ENCODE measurements at places on chromosomes 2 and 18.

GRCh38 chr2:201956361-201956760, 77.3 kb upstream of the FZD7 start:
- DNase-seq: no peak

DNA sequence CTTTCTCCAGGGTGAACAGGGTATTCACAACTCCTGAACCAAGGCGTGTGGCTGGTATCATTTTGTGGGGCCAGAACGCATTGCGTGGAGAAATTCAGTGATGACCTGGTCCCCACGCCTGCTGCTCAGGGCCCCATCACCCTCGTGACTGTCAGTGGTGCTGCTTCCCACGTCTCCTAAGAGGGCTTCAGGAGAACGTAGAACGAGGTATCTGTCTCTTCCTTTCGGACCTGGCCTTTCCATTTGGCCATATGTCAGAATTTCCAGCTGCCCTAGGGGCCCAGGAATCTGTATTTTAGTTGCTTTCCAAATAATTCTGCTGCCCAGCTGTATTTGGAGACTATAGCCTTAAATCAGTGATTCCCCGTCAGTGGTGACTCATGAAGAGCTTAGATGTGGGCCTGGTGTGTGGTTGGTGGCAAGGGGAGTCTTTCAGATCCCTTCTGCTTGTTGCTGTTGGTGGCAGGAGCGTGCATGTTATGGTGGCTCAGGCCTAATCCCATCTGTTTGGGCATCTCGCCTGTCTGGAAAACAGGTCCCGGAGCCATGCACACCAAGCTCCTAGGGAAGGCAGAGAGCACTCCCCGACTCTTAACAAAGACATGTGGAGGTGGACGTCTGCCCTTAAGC, 56.4 kb downstream of the NPAS2 start:
- no peak for DNase-seq

DNA sequence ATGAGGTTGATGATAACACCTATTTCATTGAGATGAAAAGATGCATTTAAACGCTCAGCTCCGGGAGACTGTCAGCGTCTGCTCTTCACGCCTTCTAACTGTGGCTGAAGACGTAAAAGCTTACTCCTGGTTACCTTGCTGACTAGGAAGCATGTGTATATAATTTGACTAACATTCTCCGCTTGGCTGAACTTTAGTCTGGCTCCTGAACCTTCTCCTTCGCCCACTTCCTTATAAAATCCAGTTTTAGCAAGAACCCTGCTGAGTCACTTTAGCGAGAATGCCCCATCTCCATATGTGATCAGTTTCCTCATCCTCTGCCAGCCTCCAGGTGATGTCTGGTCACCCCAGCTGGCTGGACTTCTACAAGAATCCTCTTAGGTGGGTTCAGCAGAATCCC, 12.7 kb upstream of the CREG2 start:
- DNase-seq: no peak

GRCh38 chr2:86243950-86244733, 44.9 kb downstream of the MRPL35 start:
- no peak for DNase-seq

GRCh38 chr2:241986836-241987641, 117.5 kb downstream of the RTP5 start:
- DNase-seq: no peak

DNA sequence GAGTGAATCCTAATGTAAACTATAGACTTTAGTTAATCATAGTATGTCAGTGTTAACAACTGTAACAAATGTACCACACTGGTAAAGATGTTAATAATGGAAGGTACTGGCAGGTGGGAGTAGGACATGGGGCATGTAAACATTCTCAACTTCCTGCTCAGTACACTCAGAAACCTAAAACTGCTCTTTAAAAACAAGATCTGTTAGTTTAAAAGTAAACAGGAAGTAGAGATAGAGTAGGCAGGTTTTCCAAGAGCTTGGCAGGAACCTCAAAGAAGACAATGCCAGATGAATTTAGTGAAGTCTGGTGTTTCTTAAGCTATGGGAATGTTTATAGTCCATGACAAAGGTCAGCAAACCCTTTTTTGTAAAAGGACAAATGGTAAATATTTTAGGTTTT, 46.6 kb downstream of the CCDC138 start:
- DNase-seq: no peak

GRCh38 chr18:10093445-10093844, 179.6 kb downstream of the VAPA start:
- no peak for DNase-seq

DNA sequence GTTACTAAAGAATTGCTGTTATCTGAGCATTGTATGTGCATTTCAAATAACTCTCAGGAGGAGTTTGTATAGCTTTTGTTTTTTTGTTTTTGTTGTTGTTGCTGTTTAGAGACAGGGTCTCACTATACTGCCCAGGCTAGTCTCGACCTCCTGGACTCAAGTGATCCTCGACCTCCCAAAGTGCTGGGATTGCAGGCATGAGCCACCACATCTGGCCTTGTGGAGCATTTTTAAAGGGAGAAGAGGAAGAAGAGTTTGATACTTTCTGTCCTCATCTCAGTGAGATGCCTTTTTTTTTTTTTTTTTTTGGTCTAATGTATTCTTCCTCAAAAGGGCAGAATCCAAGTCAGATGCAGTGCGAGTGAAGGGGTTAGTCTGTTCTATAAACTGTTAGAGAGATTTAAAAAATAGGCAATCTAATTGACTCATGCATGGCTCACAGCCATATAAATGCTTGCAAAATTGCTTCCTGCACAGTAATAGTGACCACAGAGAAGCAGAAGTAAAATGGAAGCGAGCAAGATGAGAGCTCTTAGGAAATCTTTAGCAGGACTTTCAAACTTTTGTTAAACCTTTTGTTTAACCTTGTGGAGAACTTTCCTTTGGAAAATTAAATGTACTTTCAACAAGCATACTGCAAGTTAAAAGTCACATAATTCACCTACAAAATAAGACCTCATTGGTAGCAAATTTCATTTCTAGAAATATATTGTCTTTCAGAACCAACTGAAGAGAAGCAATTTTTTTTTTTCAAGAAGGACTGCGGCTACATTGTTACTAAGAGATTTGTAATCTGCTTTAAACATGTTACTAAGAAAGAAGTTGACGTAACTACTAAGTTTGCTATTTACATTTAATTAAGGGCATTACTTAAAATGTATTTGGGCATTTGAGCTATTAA, 52.3 kb upstream of the ROCK1 start:
- no peak for DNase-seq

DNA sequence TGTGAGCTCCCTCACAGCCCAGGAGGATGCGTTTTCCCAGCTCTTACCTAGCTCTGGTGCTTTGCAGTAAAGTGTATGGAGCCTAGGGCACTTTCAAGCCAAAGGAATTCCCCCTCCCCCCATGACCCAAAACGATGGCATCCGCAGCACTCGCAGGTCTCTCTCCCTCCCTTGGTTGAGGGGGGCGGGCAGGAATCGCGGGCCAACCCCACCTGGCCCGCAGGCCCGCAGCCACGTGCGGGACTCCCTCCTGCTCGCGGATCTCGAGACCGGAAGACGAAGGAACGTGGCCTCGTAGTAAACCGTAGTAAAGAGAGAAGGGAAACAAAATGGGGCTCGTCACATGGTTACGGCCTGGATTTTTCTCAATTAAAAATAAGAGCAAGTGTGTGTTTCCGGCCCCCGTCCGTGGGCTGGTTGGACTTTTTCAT, 8.5 kb downstream of the IRS1 start:
- peak; percentile 24 for DNase-seq

DNA sequence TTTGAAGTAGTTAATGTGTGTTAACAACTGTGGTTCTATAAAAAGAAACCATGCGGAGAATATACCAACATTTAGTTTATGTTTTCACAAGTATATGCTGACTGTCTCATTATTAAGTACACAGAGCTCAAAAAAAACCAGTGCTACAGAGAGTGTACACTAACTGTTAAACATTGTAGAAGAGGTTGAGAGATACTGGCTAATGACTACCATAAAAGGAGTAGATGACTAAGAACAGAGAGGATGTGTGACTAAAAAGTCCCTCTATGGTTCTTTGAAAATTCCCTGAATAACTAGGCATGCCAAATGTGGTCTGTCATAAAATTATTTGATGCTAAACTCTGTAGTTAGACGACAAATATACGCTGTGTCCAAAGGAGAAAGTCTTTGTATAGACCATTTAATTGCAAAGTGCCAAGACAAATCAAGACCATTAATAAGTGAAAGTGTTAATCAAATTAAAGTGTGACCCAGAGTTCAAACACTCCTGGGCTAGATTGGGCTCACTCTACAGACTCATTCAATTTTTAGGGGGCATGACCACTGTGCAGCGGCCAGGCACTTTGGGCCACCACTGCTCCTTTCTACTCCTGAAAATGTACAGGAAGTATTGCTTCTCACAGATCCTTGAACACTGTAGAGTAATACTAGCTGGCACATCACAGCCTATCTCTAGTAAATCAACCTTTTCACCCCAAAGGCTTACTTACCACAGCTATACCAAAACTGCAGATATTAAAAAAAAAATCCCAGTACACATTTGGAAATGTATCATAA, 45.1 kb upstream of the SERTAD2 start:
- no peak for DNase-seq

All from NCI-H2171 (cell line).